Endothelial cell (in vitro differentiated cells): ENCODE measurements at places on chromosomes 2 and 18. TPM values are rescaled to one million over a fixed set of nuclear protein-coding genes. Genes with fewer than 3 reads are reported as not detected.

DNA sequence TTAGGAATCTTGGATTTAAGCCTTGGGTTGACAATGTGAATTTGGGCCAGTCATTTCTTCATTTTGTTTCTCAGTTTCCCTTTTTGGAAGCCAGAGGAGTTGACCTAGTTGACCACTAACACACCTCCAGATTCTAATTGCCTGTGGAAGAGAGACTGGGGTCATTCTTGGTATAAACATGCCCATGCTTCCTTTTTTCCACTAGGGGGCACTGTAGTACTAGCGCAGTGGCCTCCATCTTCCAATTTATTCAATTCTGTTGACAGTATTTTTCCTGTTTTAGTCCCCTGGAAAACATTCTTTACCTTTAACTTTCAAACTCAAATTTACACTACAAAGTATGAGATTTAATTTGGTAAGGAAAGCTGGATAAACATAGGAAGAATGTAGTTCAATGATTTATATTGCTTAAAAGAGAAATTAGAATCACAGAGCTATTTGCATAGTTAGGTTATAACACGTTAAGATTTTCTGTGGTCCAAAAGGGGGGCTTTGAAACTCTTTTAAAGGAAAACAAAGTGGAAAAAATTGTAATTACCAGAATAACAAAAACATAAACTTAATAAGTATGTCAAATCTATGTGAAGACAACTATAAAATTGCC lies 57.5 kb upstream of the AGPS start:
- no peak for DNase-seq

DNA sequence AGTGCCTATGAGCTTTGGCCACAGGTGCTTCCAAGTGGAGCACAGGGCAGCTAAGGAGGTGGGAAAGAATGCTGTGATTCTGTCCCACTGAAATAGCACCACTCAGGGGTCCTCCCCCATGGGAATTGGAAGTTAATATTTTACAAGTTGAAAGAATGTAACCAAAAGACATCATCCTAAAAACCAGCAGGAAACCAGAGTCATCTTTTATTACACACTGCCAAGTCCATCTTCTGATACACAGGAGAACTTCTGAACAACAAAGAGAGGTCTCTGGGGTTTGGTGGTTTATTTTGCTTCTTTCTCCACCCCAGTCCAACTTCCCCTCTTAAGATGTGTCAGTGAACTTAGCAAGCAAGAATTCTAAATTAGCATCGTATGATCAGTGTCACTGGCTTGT lies 47.7 kb downstream of the COLEC12 start:
- DNase-seq = no peak

- DNase-seq = no peak
Observed at GRCh38 chr2:110146945-110147332, 31.3 kb upstream of the MALL start.

- DNase-seq = no peak
Observed at GRCh38 chr2:60555783-60556139, 2.3 kb upstream of the BCL11A start.

- DNase-seq = no peak
Observed at GRCh38 chr2:61878761-61879160, 9.7 kb downstream of the CCT4 start.

GRCh38 chr2:52710810-52711618 lies 1056.6 kb upstream of the CHAC2 start:
- DNase-seq = no peak

- no peak for DNase-seq
Observed at GRCh38 chr2:38991899-38992298, 102.2 kb downstream of the ARHGEF33 start.

- DNase-seq = no peak
Observed at GRCh38 chr2:58227171-58227917, 13.8 kb downstream of the FANCL start.

DNA sequence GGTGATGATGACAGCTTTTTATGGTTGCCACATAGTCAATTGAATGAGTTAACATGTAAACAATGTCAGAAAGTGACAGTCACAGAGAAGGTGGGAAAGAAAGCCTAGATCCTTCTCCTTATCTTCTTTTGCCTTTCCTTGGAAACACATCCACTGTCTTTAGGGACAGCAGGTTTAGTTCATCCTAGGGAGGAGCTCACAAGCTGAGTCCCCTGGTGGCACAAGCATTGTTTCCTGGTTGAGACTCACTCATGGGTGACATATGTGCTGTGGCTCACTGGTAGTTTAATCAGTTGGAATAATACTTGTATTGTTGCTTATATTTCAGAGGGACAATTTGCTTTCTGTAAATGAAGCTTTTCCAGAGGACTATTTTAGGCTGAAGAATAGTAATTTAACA lies 598.5 kb downstream of the CNTNAP5 start:
- DNase-seq = no peak

DNA sequence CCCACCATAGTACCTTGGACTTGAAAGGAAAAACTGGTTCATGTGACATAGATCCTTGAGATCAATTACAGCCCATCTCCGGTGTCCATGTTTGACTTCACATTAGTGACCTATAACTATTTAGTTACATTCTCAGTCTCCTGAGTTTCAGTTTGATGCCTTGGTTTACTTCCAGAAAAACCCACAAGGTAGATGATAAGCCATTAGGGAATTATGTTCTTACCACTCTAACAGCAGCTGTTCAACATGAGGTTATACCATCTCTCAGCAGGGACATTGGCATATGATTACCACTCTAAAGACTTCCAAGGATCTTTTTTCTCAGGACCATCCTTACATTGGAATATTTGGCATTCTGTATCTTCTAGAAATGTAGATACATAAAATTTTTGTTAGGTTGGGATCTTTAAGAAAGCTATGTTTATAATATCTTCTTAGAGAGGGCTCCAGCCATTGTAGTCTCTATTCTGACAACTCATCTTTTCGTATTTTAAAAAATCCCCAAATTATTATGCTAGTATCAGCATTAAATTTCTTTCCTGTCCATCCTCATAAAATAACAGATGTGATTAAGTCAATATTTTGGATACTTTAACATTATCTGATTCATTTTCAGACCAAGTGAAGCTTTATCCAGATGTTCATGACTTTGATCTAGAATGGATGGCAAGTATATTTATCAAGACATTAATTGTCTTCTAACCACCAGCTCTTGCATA lies 258.9 kb downstream of the RDH14 start:
- DNase-seq = no peak

DNA sequence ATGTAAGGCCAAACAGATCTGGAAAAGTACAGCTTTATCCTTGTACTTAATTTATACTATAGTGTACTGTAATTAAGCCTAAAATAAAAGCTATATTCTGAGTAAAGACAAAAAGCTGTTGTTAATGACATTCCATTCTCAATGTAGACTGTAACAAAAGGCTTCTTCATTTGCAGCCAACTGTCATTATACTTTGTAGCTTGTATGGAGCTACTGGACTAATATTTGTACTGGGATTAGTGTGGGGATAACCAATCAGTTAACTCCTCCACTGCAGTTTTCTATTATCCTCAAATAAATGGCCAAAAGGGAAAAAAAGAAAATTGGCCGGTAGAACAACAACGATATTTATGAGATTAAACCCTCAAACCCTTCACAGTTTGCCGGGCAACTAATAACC lies 66.5 kb downstream of the STK39 start:
- DNase-seq = no peak

DNA sequence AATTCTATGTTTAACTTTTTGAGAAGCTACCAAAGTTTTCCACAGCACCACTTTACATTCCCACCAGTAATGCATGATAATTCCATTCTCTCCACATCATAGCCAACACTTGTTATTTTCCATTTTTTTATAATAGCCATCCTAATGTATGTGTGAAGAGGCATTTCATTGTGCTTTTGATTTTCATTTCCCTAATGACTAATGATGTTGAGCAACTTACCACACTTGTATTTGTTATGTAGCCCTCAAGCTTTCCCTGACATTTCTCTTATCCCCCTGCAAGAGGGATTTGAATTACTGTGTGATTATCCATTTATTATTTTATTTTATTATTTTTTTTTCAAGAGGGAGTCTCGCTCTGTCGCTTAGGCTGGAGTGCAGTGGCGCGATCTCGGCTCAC lies 23.6 kb upstream of the SOS1 start:
- no peak for DNase-seq

GRCh38 chr2:106575955-106576354 lies 88.8 kb downstream of the CD8B2 start:
- DNase-seq = no peak

DNA sequence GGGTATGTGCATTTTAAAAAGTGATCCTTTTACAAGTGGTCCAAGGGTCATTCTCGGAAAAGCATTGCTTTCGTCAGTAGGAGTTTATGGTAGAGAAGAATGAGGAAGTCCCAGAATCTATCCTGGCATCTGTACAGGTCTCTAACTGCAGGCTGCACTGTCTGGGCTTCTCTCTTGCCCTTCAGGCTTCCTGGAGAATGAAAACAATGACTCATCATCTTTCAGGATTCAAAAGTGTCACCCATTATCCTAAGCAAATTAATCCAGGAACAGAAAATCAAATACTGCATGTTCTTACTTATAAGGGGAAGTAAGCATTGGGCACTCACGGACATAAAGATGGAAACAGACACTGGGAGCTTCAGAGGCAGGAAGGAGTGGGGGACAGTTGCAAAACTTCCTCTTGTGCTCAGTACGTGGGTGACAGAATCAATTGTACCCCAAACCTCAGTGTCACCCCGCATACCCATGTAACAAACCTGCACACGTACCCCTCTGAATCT lies 60.2 kb upstream of the TXNDC2 start:
- DNase-seq = no peak

- peak; percentile 42 for DNase-seq
Observed at GRCh38 chr2:161423421-161424393, 7.6 kb downstream of the TBR1 start.

DNA sequence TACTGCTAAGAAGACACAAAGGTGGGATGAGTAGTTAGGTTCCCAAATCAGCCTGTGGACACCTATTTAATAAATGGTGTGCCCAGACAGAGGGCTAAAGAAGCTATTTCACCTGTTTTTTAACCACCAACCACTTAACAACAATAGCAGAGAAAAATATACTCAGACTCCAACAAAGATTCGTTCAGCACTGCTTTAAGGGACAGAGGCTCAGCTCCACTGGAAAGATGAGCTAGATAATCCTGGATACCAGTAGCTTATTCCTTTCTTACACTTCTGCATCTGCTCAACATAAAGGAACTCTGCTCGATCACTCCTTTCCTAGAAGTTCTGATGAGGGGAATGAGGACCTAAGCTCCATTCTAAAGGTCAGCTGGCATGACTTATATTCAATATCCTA lies 44.5 kb downstream of the PTCD3 start:
- DNase-seq = no peak

DNA sequence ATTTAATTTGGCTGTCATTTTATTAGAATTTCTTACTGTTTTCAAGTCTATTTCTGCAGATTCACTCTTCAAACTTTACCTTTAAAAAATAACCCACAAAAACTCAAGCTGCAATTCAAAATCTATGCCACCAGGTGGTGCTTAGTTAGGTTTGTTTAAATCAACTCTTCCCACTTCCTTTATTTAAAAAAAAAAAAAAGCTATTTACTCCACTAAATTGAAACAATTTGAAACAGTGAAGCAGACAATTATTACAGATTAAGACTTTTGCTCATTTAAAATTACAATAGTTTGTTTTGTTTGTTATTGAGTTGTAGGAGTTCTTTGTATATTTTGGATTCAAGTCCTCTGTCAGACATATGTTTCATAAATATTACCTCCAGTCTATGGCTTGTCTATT lies 300.0 kb downstream of the PDE11A start:
- no peak for DNase-seq

The SERPINB3 gene
- total RNA-seq = not detected

The EMILIN1 gene
- 2.1 TPM for total RNA-seq

GRCh38 chr2:144496092-144496976 lies 23.6 kb downstream of the ZEB2 start:
- no peak for DNase-seq

The ERBB4 gene
- total RNA-seq = 0.36 TPM

GRCh38 chr2:7084601-7085000 lies 167.4 kb downstream of the RNF144A start:
- DNase-seq = no peak

The CHRND gene
- total RNA-seq = not detected

The KCNK3 gene
- total RNA-seq = not detected

GRCh38 chr18:79774111-79774510 lies 23.6 kb upstream of the KCNG2 start:
- no peak for DNase-seq

DNA sequence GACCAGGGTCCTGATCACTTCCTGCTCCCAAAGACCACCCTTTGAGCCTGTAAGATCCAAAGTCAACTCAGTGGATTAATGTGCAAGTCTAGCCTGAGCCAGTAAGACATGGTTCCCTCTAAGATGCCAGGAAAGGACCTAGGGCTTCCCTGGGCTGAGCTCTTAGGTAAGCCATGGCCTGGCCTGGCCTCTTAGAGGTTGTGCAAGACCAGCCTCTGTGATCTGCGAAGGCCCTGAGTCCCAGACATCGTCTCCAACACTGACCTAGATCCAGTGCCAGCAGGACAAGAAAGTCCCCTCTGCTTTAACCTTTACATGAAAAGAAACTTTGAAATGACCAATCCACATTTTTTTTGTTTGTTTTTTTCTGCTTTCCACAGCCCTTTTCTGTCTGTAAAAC lies 73.6 kb upstream of the CYP1B1 start:
- no peak for DNase-seq

DNA sequence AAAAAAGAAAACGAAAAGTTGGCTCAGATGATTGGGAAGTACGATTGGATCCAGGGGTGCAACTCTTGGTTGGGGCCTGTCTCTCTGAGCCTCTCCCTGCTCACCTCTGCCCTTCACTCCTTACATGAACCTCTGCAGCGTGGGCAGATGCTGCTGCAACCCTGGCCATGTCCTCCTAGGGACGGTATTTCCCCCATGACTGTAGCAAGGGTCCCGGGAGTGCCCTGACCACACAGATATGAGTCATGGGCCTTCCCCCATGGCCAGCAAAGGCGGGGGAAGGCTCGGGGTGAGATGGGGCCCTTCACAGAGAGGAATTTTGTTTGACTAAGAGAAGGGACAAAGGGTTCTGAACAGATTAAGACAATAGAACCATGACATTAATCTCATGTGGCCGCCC lies 129.0 kb downstream of the NCK2 start:
- DNase-seq = no peak

- no peak for DNase-seq
Observed at GRCh38 chr2:232464544-232464885, 8.6 kb downstream of the ALPI start.

GRCh38 chr2:49248506-49248905 lies 94.2 kb upstream of the FSHR start:
- no peak for DNase-seq

DNA sequence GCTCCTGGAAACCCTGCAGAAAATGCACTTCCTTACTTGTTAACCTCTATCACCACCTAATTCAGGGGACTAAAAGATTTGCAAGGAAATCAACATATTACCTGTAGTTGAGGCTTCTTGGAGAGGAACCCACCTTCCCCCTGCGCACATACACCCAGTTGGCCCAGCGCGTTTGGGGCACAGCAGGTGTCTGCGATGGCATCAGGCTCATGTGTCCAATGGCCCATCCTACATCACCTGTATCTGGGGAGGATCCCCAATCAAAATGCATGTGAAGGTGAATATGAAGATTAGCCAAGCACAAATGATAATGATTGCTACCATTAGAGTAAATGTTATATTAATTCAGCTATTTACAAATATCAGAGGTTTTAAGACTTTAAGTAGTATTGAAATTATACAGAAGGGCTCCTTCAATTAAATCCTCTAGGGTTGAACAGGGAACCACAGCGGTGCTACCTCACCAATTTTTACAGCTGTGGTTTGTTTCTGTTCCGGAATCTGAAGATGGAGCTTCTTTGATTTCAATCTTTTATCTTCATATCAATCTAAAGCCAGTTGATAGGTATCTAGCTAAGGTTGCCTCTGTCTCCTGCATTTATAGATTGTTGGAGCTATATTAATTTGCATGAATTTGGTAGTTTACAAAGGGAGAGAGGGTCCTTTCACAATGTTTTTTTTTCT lies 486.0 kb downstream of the RNF144A start:
- no peak for DNase-seq
